Fibroblast of skin of left quadriceps (primary cell): ENCODE measurements at places on chromosomes 11 and 22.
A peak's percentile ranks its signal among the peaks of the same experiment; 100 is the strongest.

DNA sequence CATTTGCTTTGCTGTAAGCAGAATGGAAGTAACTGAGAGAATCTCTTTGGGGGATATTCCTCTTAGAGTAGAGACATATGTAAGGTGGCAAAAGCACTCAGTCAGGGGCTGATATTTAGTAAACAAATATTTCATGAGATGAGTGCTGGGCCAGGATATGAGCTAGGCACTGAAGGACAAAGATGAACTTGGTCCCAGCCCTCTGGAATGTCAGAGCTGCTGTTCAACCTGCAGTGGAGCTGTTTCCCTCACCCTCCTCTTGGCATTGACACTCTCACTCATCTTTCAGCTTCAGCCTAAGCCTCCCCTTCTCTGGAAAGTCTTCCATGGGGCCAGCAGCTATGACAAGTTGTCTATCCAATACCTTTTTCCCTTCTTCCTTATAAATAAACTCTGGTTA is 22.2 kb downstream of the RASSF10 start:
- DNase-seq, result no peak

- DNase-seq, result no peak
Measured at GRCh38 chr11:2443881-2444820, at the start of gene TRPM5. TRPM5 (minus strand) TSS chr11:2444514; CDS start chr11:2423036, 21,478 bp downstream.

GRCh38 chr11:86874304-86875056 is 74.1 kb downstream of the PRSS23 start:
- DNase-seq, result no peak

DNA sequence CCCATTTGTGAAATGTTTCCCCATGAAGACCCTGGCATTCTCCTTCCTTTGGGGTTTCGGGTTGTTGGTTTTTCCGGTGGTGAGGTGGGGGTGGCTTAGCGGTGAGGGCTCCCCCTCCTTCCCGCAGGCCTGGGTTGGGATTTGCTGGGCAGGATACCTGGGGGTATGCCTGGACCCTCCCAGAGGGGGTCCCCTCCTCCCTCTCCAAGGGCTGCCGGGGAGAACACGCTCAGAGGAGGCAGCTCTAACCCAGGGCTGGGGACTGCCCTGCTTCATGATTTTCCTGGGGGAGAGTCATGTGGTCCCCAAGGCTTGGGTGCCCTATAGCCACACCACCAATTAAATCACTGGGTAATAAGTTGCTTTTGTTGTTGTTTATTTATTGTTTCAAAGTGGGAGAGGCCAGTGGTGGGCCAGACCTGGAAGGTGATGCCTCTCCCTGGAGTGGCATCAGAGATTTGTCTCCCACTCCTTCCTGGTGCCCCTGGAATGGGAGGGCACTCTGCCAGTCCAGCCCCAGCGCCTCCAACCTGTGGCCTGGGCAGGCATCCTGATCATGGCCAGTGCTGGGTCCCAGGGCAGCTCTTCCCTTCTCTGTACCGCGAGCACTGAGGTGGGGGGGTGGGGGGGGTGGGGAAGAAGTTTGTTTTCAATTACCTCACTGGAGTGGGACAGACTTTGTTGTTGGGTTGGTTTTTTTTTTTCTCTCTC is 1.3 kb upstream of the CLCF1 start:
- no peak for DNase-seq

DNA sequence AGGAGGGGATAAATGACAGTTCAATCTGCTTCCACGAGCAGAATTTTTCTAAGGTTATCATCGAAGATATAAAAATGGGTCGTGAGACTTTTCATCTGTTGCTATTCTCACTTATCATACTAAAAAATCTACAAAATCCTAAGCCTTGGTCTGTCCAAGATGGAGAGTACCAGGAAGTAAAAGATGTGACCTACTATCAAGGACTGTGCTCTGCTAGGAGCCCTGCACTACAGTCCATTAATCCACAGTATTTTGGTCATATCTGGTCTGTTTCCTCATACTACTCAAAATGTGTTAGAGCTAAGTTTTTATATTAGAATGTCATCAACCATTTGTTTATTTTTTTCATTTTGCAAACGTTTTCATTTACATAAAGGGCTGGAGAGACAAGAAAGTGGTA is 79.4 kb downstream of the DDIAS start:
- DNase-seq, result no peak

- no peak for DNase-seq
Measured at GRCh38 chr22:19446603-19447329, 745 bp downstream of the C22orf39 start.

GRCh38 chr22:27725661-27726060 is 75.9 kb downstream of the MN1 start:
- DNase-seq, result no peak

DNA sequence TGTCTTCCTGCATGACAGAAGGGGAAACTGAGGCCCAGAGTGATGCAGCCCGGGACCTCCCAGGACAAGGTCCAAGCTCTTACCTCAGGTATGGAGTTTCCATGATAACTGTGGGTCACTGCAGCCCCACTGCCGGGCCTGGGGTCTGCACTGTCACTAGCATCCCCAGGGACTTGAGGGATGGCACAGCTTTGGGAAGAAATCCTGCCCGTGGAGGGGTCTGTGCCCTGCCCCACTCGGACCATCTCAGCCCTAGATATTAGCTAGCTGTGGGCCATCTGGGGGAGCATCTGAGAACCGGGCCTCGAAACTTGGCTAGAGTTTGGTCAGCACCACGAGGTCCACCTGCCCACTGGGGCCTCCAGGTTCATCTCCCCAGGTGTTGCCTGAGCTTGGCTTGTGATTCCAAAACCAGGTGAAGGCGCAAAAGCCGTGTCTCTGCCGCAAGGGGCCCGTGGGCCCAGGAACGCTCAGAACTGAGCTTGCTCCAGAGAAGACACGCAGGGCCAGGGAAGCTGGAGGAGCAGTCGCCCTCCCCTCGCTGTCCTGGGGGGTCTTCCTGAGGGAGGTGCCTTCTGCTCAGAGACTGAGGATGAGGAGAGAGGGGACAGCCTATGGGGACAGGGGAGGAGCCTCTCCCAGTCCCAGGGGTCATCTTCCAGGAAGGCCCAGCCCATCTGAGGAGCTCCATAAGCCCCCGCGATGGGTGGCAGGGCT is 4.8 kb downstream of the LINC01488 start:
- DNase-seq, result no peak

DNA sequence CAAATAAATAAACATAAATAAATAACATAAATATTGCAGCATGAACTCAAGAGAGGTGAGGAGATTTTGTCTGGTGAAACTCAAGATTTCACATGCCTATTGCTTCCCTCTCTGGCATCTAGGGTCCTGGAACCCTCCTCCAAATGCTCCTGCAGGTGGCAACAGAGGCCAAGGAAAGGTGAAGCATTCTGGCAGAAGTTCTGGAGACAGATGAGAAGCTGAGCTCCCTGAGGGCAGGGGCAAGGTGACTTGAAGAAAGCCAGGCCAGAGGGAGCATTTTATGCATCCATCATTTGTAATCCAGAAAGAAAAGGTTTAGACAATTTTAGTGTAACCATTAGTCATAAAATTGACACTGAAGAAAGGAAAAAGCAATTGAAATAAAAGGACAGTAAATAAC is 64.9 kb downstream of the ENDOD1 start:
- DNase-seq, result peak; percentile 50

DNA sequence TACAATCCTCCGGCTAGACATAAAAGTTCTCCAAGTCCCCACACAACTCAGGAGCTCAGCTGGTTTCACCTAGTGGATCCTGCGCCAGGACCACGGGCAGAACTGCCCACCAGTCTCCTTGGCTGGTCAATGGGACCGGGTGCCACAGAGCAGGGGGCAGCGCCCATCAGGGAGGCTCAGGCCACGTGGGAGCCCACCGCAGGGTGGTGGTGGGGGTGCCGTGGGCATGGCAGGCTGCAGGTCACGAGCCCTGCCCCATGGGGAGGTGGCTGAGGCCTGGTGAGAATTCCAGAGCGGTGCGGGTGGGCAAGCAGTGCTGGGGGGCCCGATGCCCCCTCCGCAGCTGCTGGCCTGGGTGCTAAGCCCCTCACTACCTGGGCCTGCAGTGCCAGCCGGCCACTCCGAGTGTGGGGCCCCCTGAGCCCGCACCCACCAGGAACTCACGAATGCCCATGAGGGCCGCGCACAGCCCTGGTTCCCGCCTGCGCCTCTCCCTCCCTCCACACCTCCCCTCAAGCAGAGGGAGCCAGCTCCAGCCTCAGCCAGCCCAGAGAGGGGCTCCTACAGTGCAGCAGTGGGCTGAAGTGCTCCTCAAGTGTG is 1091.9 kb upstream of the TENM4 start:
- no peak for DNase-seq

GRCh38 chr11:102453302-102453695 is 734 bp upstream of the TMEM123 start:
- no peak for DNase-seq

- DNase-seq, result no peak
Measured at GRCh38 chr11:74318241-74318932, 6.9 kb upstream of the P4HA3 start.

- DNase-seq, result no peak
Measured at GRCh38 chr22:36728505-36728904, 25.0 kb upstream of the CACNG2 start.

DNA sequence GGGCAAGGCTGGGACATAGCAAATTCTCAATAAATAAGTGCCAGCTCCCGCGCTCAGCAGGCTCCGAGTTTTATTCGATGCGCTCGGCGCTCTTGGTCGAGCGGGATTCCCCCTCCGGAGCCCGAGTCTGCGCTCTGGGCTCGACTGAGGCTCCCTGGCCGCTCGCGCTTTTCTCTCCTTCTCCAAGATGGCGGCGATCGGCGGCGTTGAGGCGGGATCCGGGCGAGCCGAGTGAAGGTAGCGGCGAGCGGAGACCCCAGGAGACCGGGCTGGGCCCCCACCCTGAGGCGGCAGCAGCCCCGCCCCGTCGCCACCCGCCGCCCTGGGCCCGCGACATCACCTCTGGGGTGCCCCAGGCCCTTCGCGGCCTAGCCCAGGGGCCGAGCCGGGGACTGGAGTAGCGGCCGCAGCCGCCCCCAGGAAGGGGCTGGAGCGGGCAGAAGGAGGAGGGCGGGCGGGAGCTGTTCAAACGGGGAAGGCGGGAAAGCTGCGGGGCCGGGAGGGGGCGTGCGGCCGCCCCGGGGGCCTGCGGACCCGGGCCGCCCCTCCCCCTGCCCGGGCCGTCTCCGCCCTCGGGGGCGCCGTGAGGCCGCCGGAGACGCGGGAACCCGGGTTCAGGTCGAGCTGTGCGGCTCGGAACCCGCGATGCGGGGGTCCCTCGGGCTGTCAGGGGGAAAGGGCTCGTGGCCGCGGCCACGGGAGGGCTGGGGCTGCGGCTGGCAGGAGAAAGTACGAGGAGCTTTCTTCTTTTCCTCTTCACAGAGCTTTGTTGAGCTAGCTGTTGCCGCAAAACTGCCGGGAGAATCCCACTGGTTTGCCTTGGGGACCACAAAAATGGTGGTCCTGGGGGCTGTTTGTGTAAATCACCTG is at the start of gene HMGXB4:
TSS of gene HMGXB4 (plus strand) at position 173 of the 870 bp plus-strand sequence. CDS start 4,898 bp downstream, outside the sequence.
- DNase-seq, result peak; percentile 72

DNA sequence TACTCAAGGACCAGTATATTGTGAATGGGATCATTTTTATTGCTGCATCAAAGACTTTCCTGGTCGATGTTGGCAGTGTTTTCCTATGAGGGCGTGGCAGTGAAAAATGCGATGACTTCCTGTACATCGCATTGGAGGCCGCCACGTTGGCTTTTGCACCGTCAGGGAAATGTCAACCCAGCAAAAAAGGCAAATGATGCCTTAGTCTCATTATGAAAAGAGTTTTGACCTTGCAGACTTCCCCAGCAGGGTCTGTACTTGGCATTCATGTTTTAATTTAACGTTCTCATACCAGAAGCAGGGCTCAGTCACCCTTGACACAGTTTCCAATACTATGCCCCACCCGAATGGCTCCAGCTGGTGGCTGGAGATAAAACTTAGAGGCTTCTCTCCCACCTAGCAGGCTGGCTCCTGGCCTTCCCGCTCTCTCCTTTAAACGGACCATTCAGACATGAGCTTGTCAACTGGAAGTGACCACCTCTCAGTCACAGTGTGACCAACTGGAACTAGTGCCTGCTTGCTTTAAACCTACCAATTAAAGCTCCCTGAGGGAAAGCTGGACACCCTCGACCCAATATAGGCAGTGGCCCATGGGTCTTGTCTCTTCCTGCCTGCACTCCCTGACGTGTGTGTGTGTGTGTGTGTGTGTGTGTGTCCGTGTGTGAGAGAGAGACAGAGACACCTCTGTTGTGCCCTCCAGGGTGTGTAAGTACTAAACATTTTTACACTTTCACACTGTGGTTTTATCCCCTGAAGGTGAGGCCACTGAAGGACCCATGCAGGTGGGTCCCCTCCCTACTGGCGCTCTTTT is 8.7 kb upstream of the GDPD5 start:
- DNase-seq, result no peak

- no peak for DNase-seq
Measured at GRCh38 chr11:6350043-6350442, 29.7 kb upstream of the CAVIN3 start.

DNA sequence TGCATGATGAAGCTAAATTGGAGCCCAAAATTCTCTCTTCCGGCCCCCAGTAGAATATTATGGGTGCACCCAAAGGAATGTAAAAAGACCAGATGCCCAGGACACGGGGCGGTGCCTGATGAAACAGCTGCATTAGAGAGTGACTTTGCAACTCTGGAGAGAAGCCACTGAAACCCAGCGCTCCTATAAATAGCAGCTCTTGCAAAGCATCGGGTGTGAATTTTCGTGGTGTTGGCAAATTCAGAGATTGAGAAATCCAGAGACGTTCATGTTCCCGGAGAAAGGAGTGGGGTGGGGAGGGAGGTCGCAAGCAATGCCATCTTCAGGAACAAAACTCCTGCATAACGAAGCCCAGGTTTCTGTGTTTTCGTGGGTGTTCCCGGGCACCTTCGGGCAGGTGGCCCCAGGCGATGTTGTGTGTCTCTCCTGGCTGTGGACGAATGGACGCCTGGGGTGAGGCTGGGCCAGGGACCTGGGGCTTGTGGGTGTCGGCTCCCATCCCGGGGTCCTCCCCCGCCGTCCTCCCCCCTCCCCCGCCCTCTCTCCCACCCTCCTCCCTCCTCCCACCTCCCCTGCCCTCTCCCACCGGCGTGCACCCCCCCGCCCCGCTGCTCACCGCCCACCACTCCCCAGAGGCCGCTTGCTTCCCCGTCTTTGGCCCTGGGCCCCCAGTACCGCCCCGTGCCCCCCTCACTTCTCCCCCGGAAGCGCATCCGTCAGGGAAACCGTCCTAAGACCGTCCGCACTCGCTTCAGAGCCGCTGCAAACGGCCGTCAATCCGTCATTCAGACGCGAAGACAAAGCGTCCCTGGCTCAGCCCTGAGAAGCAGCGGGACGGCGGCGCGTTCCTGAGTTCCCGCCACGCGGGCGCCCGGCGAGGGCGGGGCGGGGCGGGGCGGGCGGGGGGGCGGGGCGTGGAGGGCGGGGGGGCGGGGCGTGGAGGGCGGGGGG is 26.7 kb upstream of the TOLLIP start:
- DNase-seq, result peak; percentile 60

DNA sequence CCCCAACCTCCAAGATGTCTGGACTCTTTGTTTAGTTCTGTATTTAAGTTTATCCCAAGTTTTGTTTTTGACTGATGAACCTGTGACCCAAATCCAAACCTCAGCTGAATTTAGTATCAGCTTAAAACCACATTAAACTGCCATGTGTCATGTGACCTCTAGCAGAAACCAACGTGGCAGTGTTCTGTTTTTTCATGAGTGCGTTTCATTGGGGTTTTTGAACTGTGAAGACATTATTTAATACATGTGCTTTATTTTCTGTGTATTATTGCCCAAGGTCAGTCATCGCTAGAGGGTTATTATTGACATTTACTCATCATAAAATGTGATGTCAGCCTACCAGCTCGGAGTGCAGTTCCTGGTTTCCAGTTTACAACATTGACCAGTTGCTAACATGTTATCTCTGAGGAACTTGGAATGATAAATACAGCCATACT is 1.8 kb downstream of the TLCD5 start:
- no peak for DNase-seq

- no peak for DNase-seq
Measured at GRCh38 chr11:95229993-95230809, 801 bp downstream of the SESN3 start.
